Upper lobe of left lung (tissue), 6 donors: ENCODE measurements at places on chromosomes 2 and 18.

GRCh38 chr2:238772635-238773297 is 75.1 kb upstream of the TWIST2 start:
- peak; percentile 49 for DNase-seq

DNA sequence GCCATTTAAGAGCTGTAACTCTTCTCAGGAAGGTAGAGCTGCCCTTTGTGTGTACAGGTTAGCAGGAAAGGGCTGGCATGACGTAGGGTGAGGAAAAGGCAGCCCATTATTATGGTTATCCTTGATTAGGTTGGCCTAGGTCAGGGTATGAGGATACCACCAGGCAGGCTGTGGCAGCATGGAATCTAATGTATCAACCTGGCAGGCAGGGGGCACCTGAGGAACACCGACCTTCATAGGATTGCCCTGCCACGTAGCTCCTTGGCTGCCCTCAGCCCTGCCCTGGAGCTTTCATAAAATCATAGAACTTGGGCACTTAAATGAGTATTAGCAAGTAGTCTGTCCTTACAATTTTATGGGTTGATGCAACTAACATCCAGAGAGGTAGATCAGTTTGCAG is 261.6 kb downstream of the LTBP1 start:
- no peak for DNase-seq

- DNase-seq, result peak; percentile 87
These were observed 60.3 kb downstream of the STEAP3 start for GRCh38 chr2:119283873-119284331.

DNA sequence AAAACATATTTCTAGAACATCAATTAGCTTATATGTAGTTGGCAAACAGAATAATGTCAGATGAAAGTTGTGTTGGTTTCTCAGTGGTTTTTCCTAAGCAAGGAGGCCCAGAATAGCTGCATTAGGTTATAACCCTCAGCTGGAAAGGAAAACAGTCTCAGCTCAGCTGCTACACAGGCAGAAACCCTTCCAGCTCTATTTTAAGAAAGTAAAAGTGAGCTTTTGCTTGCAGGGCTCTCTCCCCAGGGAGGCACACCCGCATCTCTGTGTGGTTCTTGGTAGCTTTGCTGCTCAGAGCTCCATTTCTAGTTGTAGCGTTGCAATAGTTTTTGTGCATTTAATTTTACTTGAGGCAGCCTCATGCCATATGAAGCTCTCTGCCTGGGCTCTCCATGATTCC is 54.6 kb downstream of the PIKFYVE start:
- no peak for DNase-seq

DNA sequence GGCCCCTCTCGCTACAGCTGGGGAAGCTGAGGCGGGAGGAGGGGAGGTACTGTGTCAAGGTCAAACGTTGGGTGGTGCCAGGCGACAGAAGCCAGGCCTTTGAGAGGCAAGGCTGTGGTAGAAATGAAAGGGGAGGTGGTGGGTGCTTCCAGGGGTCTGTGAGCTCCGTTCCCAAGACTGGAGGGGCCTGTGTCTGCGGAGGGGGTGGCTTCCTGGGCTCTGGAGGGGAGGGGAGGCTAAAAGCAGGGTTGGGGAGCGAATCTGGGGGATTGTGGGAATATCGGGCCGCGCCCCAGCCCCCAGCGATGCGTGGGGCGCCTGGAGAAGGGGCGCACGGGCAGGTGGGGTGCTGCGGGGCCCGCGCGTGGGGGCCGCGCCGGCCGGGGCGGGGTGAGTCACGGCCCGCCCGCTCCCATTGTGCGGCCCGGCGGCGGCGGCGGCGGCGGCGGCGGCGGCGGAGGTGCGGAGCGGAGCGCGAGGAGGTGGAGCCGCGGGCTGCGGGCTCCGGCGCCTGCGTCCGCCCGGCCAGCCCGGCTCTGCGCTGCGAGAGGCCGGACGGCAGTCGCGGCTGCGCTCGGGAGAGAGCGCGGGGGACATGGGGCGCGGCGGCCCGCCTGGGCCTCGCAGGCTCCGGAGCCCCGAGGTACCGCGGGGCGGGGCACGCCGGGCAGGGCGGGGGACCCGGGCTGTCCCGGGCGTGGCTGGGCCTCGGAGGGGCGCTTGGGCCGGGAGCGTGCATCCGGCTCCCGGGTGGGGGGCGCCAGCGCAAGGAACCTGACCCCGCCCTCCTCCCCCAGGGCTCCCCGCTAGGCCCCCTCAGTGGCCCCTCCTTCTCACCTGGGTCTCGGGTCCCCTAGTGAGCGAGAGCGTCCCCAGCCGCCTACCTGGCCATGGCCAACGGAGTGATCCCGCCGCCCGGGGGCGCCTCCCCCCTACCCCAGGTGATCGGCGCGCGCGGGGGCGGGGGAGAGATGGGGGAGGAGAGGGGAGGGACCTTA is at the start of gene SLC4A3:
SLC4A3 (plus strand) TSS at position 528 of the 998 bp plus-strand sequence; CDS start at position 891, 363 bp downstream.
- DNase-seq, result no peak

- DNase-seq, result no peak
These were observed 723.2 kb downstream of the DPP10 start for GRCh38 chr2:115165529-115166109.

DNA sequence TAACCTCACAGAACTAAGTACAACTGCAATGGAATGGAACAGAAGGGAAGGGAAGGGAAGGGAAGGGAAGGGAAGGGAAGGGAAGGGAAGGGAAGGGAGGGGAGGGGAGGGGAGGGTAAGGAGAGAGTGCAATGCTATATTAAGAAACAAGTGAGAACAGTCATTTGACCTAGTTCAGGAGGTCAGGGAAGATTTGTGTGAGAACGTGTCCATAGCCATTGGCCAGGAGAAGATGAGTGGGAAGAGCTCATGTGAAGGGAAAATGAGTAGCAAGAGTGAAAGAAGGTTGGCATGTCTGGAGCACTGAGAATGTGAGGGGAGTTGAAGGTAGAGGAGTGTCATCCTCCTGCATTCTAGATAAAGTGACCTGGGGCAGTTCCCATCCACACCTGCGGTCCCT is 481.6 kb downstream of the IRS1 start:
- DNase-seq, result no peak

DNA sequence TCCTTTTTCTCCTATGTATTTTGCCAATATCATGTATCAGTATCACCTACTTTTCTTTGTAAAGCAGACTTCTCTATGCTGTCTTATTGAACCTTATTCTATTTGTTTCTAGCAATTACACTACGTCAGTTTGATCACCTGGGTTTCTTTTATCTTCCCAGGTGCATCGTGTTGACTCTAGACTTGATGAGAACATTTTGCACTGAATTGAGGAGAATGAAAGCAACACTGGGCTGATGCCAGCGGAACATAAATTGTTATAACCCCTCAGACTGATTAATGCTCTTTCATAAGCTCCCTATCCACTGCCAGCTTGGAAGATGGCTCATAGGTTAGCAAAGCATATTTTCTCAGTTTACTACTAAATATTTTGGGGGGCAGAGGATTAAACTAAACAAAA is 140.6 kb downstream of the EPHA4 start:
- no peak for DNase-seq

- no peak for DNase-seq
These were observed 60.4 kb downstream of the DHRS9 start for GRCh38 chr2:169129703-169130243.
